ENCODE measurements at places on chromosomes 4 and X.

- no peak for DNase-seq
Observed at GRCh38 chr4:163697121-163697520, 202.6 kb downstream of the TMA16 start.

- DNase-seq: no peak
Observed at GRCh38 chr4:29541757-29542156, 1178.4 kb upstream of the PCDH7 start.

- no peak for DNase-seq
Observed at GRCh38 chrX:40988100-40988499, 97.1 kb upstream of the USP9X start.

DNA sequence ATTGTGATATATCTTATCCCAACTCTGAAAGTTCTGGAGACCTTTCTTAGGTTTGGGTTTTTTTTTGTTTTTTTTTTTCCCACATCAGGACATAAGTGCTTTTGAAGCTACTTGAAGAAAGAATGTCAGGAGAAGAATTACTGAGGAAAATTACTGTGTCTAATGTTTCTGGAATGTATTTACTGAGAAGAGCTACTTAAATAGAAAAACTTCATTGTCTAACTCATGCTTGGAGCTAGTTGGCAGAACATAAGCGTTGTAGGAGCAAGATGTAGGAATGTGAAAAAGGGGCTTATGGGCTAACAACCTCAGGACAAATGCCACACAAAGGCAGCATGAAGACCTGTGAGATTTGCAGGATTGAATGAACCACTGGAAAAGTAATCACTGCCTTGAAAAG lies 166.6 kb upstream of the GLRA2 start:
- DNase-seq: no peak

- no peak for DNase-seq
Observed at GRCh38 chr4:91471280-91471679, 832.5 kb upstream of the GRID2 start.

DNA sequence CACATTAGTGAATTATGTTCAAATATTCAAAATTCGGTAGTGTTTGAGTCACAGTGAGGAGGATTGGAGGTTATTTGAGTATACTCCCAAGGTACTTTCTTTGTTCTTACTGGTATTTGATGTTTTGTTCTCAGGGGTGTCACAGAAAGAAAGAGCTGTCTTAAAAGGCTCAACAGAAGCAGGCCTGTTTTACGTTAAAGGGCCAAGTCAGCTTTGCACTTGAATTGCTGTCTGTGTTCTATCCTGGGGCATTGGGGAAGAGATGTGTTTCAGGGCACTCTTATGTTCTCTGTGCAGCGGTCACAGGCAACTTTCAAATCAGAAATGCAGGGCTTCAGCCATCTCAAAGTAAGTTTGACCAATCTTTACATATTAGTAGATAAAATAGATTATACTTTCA lies 1113.1 kb upstream of the LCORL start:
- no peak for DNase-seq

GRCh38 chrX:68941385-68941952 lies 112.6 kb downstream of the EFNB1 start:
- DNase-seq: no peak

DNA sequence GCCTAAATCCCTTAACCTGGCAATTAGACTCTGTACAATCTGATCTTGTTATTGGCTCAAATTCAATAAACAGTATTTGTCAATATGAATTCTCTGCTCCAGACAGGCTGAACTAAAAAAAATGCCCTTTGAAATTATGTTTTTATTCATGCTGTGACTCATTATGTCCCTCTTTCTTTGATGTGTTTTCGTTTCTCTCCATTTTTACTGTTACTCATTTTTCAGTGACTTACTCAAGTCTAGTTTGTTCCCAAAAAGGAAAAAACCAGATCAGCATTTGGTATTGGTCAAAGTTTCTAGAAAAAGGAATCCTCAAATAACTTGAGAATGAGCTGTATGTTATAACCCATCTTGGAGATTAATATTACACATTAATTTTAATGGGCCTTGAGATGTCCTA lies 40.4 kb downstream of the UNC5C start:
- no peak for DNase-seq

GRCh38 chr4:48633657-48634056 lies 143.6 kb downstream of the ZAR1 start:
- no peak for DNase-seq

DNA sequence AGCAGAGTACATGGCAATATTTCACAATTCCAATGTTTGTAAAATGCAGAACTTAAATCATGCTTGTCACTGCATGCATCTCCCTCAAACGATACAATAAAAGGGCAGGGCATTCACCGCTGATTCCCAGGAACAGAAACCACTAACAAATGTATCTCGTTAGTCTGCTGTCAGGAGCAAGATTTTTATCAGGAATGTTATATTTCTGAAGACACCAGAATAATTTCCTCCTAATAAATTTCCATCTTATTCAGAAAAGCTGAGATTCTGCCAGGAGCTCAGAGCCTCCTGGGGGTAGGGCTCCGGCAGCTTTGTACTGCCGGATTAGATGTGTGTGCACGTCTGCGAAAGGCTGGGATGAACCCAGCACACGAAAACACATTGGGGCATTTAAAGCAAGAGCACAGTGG lies 54.0 kb upstream of the LDB2 start:
- no peak for DNase-seq
